PC-9 (cell line): ENCODE measurements at places on chromosomes 12 and 14. TPM values are rescaled to one million over a fixed set of nuclear protein-coding genes. Genes with fewer than 3 reads are reported as not detected.

DNA sequence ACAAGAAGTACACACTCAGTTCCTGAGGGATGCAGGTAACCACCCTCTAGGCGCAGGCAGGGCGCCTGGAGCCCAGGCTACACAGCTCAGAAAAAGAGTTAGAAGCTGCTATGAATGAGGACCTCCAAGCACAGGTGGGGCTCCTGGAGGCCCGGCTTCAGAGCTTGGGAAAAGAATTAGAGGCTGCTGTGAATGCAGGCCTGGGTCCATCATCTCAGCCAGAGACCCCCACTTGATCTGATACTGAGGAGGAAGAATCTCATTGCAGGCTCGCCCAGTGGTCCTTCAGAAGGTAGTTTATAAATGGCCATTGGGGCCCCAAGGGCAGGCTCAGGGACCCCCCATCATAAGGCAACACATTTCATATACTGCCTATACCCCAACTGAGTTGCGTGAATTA is 556.4 kb downstream of the SLC6A15 start:
- no peak for DNase-seq
- H3K4me3 ChIP-seq: no peak overlapping the region
- no peaks in the 10 kb centered on the region for H3K36me3 ChIP-seq

- H3K4me1 ChIP-seq: no peaks in the 10 kb centered on the region
- no peaks in the 10 kb centered on the region for H3K27me3 ChIP-seq
- H3K4me3 ChIP-seq: no peak overlapping the region
- peaks cover 16% of the 10 kb centered on the region; the same call in 1 of the 2 replicates for H3K36me3 ChIP-seq
- no peak overlapping the region for H3K27ac ChIP-seq
Observed at GRCh38 chr12:122533856-122534255, 6.8 kb downstream of the KNTC1 start.

DNA sequence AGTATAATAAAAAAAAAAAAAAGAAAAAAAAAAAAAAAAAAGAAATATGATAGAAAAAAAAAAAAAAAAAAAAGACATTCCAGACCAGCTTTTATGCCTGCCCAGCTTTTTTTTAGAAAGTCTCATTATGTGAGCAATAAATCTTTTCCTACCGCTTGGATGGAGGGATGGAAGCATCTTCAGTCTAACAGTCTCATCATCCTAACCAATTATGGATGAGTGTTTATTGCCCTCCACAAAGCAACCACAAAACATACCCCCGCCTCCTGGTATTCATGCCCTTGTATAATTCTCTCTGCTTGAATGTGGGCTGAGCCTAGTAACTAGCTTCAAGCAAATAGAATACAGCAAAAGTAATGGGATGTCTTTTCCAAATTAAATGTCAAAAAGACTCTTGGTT is 33.7 kb upstream of the ADAMTS20 start:
- DNase-seq: no peak
- no peaks in the 10 kb centered on the region for H3K36me3 ChIP-seq
- no peak overlapping the region for H3K27ac ChIP-seq
- no peaks in the 10 kb centered on the region for H3K4me1 ChIP-seq
- no peak overlapping the region for H3K4me3 ChIP-seq
- H3K27me3 ChIP-seq: no peaks in the 10 kb centered on the region

- H3K27ac ChIP-seq: peak overlapping the region; percentile 84
- H3K27me3 ChIP-seq: no peaks in the 10 kb centered on the region
- peak overlapping the region; percentile 85 for H3K4me3 ChIP-seq
- peaks cover 48% of the 10 kb centered on the region for H3K4me1 ChIP-seq
- DNase-seq: peak; percentile 65
- no peaks in the 10 kb centered on the region for H3K36me3 ChIP-seq
Observed at GRCh38 chr12:108730365-108731104, 783 bp downstream of the CORO1C start.

DNA sequence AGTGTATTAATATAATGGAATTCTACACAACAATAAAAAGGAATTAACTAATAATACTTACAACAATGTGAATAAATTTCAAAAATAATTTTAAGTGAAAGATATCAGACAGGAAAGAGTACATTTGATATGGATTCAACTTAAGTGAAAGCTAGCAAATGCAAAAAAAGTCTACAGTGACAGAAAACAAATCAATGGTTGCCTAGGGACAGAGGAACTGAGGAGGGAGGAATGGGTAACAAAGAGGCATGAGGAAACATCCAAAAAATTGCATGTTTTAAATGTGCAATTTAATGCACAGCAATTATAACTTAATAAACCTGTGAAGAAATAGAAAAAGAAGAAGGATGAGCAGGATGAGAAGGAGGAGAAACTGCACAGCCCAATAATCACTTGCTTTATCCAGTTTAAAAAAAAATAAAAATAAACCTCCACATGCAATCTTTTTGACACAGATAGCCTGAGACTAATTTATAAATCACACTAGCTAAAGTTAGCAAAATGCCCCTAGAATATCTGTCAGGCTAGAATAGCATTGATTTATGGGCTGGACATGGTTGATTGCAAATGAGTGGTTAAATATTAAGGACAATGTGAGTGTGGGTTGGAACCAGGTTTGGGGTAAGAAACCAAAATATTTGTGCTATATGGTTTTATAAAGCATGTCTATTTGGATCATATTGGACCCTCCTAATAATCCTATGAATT is 1089.1 kb downstream of the TRHDE start:
- H3K36me3 ChIP-seq: no peaks in the 10 kb centered on the region
- H3K4me1 ChIP-seq: no peaks in the 10 kb centered on the region
- no peak overlapping the region for H3K27ac ChIP-seq
- no peak overlapping the region for H3K4me3 ChIP-seq
- H3K27me3 ChIP-seq: no peaks in the 10 kb centered on the region

- no peaks in the 10 kb centered on the region for H3K4me1 ChIP-seq
- no peaks in the 10 kb centered on the region for H3K27me3 ChIP-seq
- no peak overlapping the region for H3K27ac ChIP-seq
- DNase-seq: no peak
- H3K36me3 ChIP-seq: no peaks in the 10 kb centered on the region
- no peak overlapping the region for H3K4me3 ChIP-seq
Observed at GRCh38 chr12:92446083-92446460, 256.7 kb upstream of the PLEKHG7 start.

- no peaks in the 10 kb centered on the region for H3K27me3 ChIP-seq
- no peak for DNase-seq
- H3K27ac ChIP-seq: peak overlapping the region; percentile 38
- H3K4me3 ChIP-seq: no peak overlapping the region
- no peaks in the 10 kb centered on the region for H3K36me3 ChIP-seq
- H3K4me1 ChIP-seq: peaks cover 49% of the 10 kb centered on the region
Observed at GRCh38 chr12:54388237-54389133, 4.0 kb upstream of the ZNF385A start.

GRCh38 chr14:100539766-100540140 is 47.5 kb downstream of the BEGAIN start:
- no peak overlapping the region for H3K27ac ChIP-seq
- H3K36me3 ChIP-seq: no peaks in the 10 kb centered on the region
- no peaks in the 10 kb centered on the region for H3K4me1 ChIP-seq
- H3K27me3 ChIP-seq: no peaks in the 10 kb centered on the region
- H3K4me3 ChIP-seq: no peak overlapping the region

DNA sequence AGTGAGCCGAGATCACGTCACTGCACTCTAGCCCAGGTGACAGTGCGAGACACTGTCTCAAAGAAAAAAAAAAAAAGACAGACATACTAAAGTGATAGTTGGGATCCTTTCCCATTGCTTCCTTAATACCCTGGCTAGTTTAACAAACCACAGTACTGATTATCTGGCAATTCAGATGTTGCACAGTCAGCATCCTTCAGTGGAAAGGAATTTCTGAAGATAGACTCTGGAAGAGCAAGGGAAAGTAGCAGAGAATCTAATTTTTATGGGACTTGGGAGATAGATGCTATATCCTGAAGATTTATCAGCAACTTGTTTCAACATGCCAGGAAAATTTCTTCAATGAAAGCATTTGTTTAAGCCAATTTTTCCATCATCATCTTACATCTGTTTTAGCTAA is 6.5 kb upstream of the PPFIBP1 start:
- no peak for DNase-seq
- H3K4me3 ChIP-seq: no peak overlapping the region
- H3K4me1 ChIP-seq: no peaks in the 10 kb centered on the region
- no peaks in the 10 kb centered on the region for H3K27me3 ChIP-seq

GRCh38 chr14:77306416-77306815 is 14.3 kb downstream of the POMT2 start:
- no peaks in the 10 kb centered on the region for H3K27me3 ChIP-seq
- H3K36me3 ChIP-seq: peaks cover 15% of the 10 kb centered on the region; the same call in 1 of the 2 replicates
- peaks cover 32% of the 10 kb centered on the region for H3K4me1 ChIP-seq

DNA sequence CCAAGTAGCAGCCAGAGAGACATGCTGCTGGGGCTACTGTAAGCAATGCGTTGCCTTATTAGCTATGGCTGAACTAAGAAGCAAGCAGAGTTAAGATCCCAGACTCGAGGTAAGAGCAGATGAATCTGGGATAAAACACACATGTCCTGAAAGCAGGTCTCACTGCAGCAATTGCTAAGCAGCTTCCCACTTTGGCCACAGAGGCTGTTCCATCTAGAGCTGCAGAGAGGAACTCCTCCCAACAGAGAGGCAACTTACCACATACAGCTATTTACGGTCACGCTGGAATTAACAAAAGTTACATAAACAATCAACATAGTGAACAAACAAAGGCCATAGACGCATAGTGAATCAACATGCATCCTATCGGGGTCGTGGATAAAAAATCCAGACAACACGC is 90.2 kb downstream of the KSR2 start:
- H3K4me3 ChIP-seq: no peak overlapping the region
- no peaks in the 10 kb centered on the region for H3K36me3 ChIP-seq
- no peaks in the 10 kb centered on the region for H3K27me3 ChIP-seq
- H3K27ac ChIP-seq: no peak overlapping the region
- no peak for DNase-seq
- H3K4me1 ChIP-seq: no peaks in the 10 kb centered on the region

- H3K27me3 ChIP-seq: no peaks in the 10 kb centered on the region
- no peak for DNase-seq
- H3K4me1 ChIP-seq: peaks cover 41% of the 10 kb centered on the region
- H3K36me3 ChIP-seq: no peaks in the 10 kb centered on the region
Observed at GRCh38 chr12:46450279-46450748, 77.7 kb upstream of the SLC38A2 start.

DNA sequence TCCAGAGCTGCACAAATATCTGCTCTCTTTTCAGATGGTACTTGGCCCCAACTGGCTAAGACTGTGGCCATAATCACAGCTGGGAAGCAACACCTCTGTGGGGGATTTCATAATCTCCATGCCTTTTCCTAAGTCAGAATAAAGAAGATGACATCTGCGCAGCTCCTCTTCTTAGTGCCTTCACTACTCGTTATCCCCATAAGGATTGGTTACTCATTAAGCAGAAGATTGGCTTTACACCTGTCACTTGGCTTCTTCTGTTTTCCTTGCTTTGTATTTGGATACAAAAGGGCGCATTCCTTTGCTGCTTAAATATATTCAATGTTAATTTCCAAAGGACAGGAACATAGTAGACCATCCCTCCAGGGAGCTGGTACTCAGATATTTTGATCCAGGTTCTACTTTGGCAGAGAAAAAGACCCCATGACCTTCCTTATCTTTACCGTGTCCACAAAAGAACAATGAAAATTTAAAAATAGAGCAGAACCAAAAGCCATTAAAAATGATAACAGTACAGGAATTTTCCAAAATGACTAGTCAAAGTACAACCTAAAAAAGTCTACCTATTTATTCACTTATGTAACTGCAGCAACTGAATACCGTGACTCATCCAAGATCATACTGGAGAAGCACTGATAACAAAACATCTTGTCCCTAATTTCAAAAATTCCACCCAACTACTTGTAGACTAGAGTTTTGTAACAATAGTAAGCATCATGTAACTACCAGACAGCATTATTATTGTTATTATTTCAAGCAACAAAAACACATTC is 352.3 kb upstream of the TMPO start:
- H3K36me3 ChIP-seq: no peaks in the 10 kb centered on the region
- no peak overlapping the region for H3K27ac ChIP-seq
- H3K4me3 ChIP-seq: no peak overlapping the region
- no peak for DNase-seq
- no peaks in the 10 kb centered on the region for H3K4me1 ChIP-seq

- no peak overlapping the region for H3K27ac ChIP-seq
- no peaks in the 10 kb centered on the region for H3K36me3 ChIP-seq
- H3K27me3 ChIP-seq: peaks cover 31% of the 10 kb centered on the region
- no peak overlapping the region for H3K4me3 ChIP-seq
- no peak for DNase-seq
- H3K4me1 ChIP-seq: no peaks in the 10 kb centered on the region
Observed at GRCh38 chr12:1528791-1529190, 65.6 kb downstream of the FBXL14 start.

GRCh38 chr12:128603573-128604115 is 220.1 kb downstream of the SLC15A4 start:
- no peaks in the 10 kb centered on the region for H3K4me1 ChIP-seq
- no peak overlapping the region for H3K4me3 ChIP-seq
- H3K27ac ChIP-seq: no peak overlapping the region
- peaks cover 4% of the 10 kb centered on the region; the same call in 1 of the 2 replicates for H3K27me3 ChIP-seq

- H3K36me3 ChIP-seq: peaks cover 57% of the 10 kb centered on the region
- no peaks in the 10 kb centered on the region for H3K4me1 ChIP-seq
- no peaks in the 10 kb centered on the region for H3K27me3 ChIP-seq
- H3K27ac ChIP-seq: no peak overlapping the region
Observed at GRCh38 chr12:30719060-30719459, 23.4 kb upstream of the IPO8 start.

DNA sequence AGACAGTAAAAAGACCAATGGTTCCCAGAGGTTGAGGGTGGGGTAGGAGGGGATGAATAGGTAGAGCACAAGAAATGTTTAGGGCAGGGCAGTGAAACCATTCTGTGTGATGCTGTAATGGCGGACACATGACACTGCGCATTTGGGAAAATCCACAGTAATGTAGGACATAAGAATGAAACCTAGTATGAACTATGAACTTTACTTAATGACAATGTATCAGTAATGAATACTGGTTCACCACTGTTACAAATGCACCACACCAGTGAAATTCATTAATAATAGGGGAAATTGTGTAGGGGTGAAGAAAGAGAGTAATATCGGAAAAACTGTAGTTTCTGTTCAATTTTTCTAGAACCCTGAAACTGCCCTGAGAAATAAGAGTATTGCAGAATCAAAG is 5.6 kb downstream of the ERH start:
- no peak overlapping the region for H3K4me3 ChIP-seq
- no peak for DNase-seq
- H3K4me1 ChIP-seq: peaks cover 13% of the 10 kb centered on the region
- H3K36me3 ChIP-seq: peaks cover 80% of the 10 kb centered on the region

DNA sequence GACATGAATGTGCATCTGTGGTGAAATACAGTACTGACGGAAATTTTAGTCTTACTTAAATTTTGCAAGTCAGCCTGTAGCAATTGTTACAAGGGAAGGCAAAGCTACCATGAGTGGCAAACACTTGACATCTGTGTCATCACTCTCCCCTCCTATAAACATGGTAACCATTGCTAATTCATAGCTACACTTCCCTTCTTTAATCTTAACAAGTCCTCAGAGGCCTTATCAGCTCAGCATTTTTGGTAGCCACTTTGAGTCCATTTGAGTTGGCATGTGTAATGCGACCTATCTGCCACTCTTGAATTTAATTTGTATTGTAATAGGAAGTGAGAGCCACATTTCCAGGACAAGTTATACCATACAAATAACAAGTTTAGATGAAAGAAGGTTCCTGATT is 218.1 kb downstream of the RMST start:
- no peaks in the 10 kb centered on the region for H3K27me3 ChIP-seq
- no peak for DNase-seq
- H3K27ac ChIP-seq: no peak overlapping the region
- H3K4me1 ChIP-seq: no peaks in the 10 kb centered on the region

SOCS4 gene
- total RNA-seq: 25.3 and 33.4 TPM in 2 replicates

CEBPE gene
- total RNA-seq: not detected in 2 replicates

EIF2S3B gene
- total RNA-seq: 0.96 and 1.0 TPM in 2 replicates

KRT71 gene
- total RNA-seq: not detected in 2 replicates

CELA1 gene
- 0.58 TPM in 1 of 2 replicates, not detected in the other for total RNA-seq

PLA2G1B gene
- not detected in 2 replicates for total RNA-seq

LIN52 gene
- total RNA-seq: 18.8 TPM in 2 replicates

SLC25A21 gene
- total RNA-seq: 0.38 and 3.2 TPM in 2 replicates

PGF gene
- 8.9 and 11.7 TPM in 2 replicates for total RNA-seq

PRPH gene
- total RNA-seq: 0.46 and 0.60 TPM in 2 replicates

MLXIP gene
- total RNA-seq: 62.1 and 83.3 TPM in 2 replicates

SART3 gene
- 49.3 and 54.3 TPM in 2 replicates for total RNA-seq
